ENCODE measurements at places on chromosomes 13 and 19.

GRCh38 chr13:92613921-92614320 is 612.7 kb upstream of the GPC6 start:
- DNase-seq, result no peak

DNA sequence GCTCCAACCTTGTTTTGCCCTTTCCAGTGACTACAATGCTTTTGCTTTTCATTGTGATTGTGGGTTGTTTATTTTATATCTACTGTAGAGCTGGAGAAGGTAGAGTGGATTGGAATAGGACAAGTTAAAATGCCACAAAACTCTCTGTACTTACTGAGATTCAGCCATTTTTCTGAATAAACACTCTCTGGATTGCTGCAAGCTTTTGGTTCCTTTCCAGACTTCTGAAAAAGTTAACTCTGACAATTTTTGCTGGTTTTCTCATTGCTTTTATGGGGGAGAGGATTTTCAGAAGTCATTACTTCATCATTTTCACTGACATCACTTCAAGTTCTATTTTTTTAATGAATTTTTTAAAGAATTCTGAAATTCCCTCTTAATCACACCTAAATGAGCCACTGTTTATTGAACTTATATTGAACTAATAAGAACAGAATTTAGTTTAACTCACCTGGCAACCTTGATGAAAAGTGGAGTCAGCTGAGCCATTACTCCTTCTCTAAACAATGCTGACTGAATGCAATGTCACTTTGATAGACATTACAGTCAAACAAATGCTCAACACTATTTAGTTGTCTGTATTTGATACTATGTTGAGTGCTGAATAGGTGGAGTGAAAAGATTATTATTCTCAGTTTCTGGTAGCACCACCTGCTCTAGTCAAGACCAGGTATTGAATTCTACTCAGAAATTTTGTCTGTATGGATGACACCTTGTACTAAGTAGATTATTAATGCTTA is 303.5 kb downstream of the DLEU7 start:
- no peak for DNase-seq

GRCh38 chr13:94346261-94347019 is 133.0 kb downstream of the DCT start:
- DNase-seq, result no peak

DNA sequence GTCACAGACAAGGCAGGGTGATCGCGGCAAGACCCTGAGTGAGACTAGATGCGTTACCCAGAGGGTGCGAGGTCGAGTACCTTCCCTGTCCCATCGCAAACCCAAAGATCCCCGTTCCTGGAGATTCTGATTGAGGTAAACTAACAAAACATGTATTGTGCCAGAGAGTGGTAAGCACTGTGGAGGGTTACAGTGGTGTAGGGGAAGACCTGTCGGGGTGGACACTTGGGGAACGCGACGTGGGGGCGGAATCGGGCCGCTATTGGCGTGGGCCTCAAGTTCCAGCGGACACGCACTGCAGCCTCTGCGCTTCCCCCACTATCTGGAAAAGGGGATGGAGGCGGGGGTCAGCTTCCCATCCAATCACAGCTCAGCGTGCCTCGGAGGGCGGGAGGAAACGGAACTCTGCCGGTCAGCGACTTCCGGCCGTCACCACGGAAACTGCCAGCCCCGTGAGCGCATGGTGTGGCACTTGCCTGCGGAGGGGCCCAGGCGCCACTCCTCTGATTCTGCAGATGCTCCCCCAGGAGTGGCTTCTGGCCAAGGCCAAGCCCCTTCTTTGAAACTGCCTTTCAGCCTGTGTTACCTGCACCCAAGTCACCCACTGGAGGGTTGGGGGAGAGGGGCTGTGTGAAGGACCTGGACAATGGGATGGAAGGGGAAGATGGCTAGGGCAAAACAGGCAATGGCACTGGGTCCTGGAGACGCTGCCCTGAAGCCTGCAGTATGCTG is 1.0 kb upstream of the UBE2M start:
- peak; percentile 63 for DNase-seq

DNA sequence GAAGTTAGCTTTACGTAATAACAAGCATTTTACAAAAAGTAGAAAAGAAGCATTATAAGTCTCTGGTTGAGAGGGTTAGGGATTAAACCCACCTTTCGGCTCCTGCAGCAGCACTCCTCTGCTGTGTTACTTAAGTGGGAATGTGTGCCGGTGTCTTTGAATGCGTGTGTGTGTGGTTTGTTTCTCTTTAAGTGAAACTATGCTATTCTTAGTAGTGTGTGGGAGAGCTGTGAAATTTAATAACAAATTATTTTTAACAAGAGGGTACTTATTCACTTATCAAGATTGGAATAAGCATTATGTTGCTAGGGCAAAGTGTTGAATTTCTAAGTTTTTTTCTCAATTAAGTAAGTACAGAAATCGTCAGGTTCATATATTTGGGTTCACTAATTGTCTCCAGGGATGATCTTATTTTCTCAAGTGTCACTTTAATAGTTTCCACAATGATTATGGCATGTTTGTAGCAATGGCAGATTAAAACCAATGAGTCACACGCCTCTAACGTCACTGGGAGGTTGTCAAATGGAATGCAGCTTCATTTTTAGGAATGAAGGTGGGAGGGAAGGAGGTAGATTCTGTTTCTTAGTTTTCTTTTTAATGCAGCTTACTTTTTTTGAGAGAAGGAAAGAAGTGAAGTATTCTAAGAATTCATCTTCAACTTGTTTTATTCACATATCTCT is 151.3 kb downstream of the LMO7 start:
- DNase-seq, result no peak

DNA sequence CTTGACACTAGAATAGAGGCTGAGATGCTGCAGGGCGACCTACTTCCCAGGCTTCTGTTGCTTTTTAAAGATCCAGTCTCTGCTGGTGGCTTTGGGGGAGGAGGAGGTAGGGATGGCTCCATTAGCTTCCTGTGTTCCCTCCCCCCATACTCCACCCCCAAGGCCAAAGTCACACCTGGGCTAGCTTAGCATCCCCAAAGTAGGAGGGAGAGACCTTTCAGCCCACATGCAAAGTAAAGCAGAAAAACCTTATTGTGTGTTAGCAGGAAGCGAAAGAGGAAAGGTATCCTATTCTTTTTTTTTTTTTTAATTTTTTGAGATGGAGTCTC is 3.2 kb upstream of the TNPO2 start:
- no peak for DNase-seq
